ENCODE measurements at places on chromosomes 13 and 19.

DNA sequence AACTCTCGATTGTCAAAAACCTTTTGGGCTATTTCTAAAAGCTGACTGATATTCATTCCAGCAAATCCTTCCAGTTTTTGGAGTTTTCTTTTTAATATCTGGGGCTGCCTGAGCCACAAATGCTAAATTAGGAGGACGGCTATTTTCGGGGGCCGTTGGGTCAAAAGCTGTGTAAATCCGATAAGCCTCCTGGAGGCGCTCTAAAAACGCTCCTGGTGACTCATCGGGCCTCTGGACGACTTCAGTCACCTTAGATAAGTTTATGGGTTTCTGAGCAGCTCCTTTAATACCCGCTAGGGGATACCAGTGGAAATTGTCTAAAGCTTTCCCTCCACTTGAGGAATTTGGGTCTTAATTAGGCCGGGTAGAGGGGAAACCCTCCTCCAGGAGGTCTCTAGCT lies 66.4 kb downstream of the ZNF730 start:
- DNase-seq: no peak

- DNase-seq: no peak
Measured at GRCh38 chr13:95317039-95317989, 16.1 kb upstream of the ABCC4 start.

DNA sequence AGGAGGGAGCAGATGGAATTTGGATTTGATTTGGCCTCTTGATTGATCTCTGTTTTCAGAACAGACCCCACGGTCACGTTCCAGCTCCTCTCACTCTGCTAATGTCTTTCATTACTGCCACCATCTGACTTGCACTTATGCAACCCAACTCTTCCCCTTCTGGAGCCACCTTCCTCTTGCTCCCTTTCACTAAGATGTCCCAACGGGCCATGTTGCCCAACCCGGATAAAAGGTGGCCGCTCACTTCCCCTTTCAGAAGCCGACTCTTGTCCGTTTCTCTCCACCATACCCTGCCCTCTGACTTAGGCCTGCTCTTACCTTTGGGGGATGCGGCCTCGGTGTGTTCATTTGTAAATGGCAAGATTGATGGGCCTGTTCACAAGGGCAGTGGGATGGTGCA lies 27.4 kb upstream of the CYP4F8 start:
- no peak for DNase-seq

DNA sequence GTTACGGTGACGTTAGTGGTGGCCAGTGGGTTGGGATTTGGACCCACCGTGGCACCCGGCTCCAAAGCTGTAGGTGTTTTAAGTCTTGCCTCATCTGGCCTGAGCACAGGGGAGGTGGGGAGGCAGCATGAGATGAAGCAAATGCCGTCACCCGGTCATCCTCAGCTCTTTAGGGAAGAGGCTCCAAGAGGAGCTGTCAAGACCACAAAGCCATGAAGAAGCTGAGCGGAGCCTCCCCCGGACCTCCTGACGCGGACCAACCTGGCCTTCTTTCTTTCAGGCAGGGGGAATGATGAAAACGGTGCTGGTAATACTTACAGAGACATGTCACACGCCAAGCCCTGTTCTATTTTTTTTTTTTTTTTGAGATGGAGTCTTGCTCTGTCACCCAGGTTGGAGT lies 7.4 kb downstream of the ACTMAP start:
- DNase-seq: no peak

GRCh38 chr19:41521931-41522555 lies 53.9 kb upstream of the CEACAM21 start:
- no peak for DNase-seq

- DNase-seq: peak; percentile 12
Measured at GRCh38 chr19:52307275-52307674, 10.3 kb downstream of the ZNF480 start.

DNA sequence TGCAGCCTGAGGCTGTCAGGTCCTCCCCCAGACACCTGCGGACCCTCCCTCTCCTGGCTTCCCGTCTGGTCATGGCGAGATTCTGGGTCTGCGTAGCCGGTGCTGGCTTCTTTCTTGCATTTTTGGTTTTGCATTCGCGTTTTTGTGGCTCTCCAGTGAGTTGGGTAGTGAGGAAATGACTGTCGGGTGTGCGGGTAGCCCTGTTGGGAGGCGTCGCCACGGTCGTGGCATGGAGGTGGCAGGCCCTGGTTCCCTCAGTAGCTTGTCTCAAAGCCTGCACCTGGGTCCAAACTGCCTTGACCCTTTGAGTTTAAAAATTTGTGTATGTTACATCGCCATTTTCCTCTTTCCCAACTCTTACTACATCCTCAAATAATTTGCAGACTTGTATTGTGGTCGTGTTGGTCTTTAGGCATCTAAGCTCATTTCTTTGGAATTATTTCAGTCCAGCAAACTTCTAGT lies 344 bp downstream of the NHLRC3 start:
- DNase-seq: peak; percentile 33

GRCh38 chr13:106450991-106451390 lies 84.5 kb downstream of the EFNB2 start:
- no peak for DNase-seq

GRCh38 chr13:50713523-50714248 lies 129.8 kb downstream of the DLEU7 start:
- DNase-seq: peak; percentile 92

GRCh38 chr13:33033986-33034385 lies 17.8 kb downstream of the KL start:
- DNase-seq: no peak

DNA sequence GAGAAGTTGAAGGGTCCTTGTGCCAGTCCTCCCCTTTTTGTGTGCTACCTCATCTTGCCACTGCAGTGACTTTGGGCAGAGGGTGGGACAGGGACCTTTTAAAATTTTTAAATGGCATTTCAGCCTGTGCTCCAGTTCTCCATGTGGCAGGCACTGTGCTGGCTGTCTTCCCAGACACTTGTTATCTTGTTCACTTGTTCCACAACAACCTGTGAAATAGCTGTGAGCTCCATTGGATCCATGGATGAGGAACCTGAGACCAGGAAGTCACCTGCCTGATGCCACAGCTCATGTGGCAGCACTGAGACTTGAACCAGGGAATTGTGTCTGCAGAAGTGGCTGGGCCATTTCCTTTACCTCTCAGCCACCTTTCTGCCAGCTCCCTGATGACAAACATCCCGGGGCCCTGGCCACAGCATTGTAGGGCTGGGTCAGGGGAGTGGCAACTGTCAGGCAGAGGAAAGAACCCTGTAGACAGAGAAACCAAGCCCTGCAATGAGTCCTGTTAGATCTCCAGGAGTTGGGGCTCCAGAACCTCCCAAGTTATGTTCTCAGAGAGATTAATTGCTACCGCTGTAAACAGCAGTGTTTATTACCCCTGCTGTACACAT lies 6.4 kb downstream of the EGLN2 start:
- no peak for DNase-seq

GRCh38 chr19:3450796-3451411 lies 29.4 kb downstream of the SMIM24 start:
- DNase-seq: peak; percentile 99

GRCh38 chr13:33679658-33680012 lies 138.3 kb upstream of the RFC3 start:
- DNase-seq: no peak

- no peak for DNase-seq
Measured at GRCh38 chr13:81320516-81320915, 979.6 kb upstream of the SPRY2 start.

GRCh38 chr19:32914879-32915660 lies 45.5 kb upstream of the SLC7A9 start:
- DNase-seq: peak; percentile 9

DNA sequence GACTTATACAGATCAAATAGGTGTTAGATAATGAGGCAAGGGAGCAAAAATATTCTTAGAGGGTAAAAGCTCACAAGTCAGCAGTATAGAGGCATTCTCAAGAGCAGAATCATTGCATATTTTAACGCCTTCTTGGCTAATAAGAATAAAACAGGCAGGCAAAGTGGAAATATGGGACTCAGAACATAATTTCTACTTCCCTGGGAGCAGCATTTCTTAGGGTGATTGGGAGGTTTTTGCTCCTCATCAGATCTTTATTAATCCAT lies 39.6 kb downstream of the LHFPL6 start:
- peak; percentile 24 for DNase-seq

DNA sequence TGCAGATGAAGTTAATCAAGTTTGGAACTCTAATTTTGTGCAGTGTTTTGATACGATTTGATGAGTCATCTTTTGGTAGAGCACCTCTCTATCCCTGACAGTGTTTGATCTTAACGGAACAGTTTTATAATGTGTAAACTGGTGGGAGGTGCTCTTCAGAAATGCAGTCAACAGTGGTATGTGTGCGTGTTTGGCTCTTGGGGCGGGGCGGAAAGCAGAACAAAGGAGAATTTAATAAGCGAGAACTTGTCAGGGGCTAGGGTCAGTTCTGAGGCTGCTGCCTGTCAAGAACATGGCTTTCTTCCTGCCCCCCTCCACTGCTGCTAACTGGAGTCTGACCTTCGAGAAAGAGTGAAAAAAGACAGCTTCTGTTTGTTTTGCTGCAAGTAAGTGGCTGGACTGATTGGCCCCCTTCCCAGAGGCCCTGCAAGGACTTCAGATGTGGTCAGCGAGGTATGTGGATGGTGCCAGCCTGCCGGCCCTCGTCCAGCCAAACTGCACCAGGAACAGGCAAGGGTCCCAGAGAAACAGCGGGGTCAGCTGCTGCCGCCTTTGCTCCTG lies 40.8 kb downstream of the BBC3 start:
- DNase-seq: peak; percentile 82

DNA sequence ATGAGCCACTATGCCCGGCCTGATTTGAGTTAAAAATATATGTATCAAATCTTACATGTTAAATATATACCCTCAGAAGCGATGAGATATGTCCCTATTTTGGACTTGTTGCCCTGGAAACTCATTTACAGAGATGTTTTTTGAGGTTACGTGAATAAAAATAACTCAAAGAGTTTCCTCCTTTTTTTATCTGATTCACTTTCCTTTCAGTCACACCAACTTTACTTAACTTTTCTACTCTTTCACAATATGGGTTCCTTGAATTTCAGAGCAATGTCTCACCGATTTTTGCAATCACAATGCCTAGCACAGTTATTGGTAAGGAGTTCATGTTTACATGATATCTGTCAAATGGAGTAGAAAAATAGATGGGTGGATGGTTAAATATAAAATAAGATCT lies 2.3 kb downstream of the OR7C2 start:
- peak; percentile 40 for DNase-seq

DNA sequence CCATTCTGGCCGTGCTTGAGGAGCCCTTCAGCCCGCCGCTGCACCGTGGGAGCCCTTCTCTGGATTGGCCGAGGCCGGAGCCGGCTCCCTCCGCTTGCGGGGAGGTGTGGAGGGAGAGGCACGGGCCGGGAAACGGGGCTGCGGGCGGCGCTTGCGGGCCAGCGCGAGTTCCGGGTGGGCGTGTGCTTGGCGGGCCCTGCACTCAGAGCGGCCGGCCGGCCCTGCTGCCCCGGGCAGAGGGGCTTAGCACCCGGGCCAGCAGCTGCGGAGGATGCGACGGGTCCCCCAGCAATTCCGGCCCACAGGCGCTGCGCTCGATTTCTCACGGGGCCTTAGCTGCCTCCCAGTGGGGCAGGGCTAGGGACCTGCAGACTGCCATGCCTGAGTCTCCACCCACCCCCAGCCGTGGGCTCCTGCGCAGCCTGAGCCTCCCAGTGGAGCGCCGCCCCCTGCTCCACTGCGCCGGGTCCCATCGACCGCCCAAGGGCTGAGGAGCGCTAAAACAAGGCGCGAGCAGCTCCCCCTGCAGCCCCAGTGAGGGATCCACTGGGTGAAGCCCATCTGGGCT lies 76.5 kb downstream of the PCDH20 start:
- no peak for DNase-seq

GRCh38 chr19:43441716-43442115 lies 23.7 kb downstream of the LYPD3 start:
- DNase-seq: no peak

DNA sequence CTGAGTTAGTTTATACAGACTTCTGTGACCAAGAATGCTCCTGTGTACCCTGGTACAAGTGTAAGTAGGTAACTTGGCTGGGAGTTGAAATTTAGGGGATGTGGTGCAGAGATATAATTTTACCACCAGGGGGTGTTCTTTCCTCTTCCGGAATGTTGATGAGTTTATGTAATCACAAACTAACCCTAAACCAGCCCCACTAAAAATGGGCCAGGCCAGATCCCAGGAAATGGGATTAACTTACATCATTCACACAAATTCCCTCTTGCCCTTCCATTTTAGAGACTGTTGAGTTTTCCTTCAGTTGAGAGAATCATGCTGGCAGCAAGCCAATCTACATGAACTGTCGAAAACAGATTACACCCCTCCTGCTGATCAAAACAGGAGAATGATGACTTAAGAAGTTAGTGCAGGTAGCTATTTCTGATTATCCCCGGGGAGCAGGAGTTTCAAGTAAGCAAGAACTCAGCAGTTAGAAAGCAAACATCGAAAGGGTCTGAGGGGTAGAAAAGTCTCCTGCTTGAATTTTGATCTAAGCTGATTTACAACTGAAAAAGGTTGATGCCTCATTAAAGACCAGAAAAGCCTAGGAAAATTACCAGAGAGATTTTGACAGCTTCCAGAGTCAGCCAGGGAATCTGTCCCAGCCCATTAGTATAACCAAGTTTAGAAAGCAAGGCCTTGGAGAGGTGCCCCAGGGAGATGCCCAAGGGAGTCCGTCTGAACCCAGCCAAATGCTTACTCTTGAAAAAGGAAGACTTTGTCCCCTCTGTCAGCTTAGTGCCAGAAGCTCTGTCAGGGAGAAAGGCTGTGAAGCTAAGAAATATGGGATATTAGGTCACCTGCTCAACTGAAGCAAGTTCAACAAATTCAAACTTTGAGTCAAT lies 32.3 kb upstream of the MED4 start:
- peak; percentile 76 for DNase-seq

GRCh38 chr19:369256-369655 lies 24.7 kb upstream of the MIER2 start:
- no peak for DNase-seq

GRCh38 chr13:108527844-108528243 lies 101.6 kb upstream of the MYO16 start:
- DNase-seq: no peak

DNA sequence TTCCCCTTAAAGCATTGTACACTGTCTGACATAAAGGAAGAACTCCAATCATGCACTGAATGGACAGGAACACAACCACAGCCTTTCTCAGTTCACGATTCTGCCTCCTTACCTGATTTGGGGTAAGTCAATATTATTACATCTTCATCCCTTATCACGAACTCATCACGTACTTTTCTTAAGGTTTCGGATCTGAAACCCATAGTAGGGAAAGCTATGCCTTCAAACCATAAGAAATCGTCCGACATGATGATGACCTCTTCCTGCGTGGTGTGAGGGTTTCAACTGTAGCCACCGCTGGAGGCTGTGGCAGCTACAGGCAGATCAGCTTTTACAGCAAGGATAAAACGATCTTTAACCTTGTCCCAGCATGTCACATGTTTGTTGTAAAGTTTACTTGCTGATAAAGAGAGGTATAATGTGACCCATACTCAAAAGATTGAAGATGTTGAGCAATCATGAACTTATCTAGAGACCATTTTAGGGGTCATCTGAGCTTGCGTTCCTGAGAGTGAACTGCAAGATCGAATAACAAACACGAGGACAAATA lies at the start of gene SULT2A1:
Gene SULT2A1 (minus strand): TSS at position 306 of the 550 bp plus-strand sequence. CDS start 58 bp downstream, at position 248.
- DNase-seq: no peak

DNA sequence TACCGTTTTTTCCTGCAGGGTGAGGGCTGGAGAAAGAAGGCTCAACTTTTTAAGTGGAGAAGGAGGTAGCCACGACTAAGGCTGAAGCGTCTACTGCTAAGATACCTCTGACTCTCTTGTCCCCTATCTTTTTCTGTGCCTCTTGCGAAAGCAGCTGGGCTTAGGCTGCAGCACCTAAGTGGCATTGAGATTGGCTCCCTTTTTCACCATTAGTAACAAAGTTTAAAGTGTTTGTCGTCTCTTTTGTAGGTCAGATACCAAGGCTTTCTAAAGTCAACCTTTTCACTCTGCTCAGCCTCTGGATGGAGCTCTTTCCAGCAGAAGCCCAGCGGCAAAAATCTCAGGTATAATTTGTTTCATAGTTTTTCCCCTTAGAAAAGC lies 887 bp downstream of the CDADC1 start:
- no peak for DNase-seq

Data from AG10803 (cell line).